ENCODE measurements at places on chromosomes 11 and 22. TPM values are rescaled to one million over a fixed set of nuclear protein-coding genes. Genes with fewer than 3 reads are reported as not detected.

The WT1 gene
- total RNA-seq = 10.1 TPM

The MS4A7 gene
- not detected for total RNA-seq

The KCNJ5 gene
- total RNA-seq = not detected

The PDE2A gene
- 4.4 TPM for total RNA-seq

The OR51E1 gene
- total RNA-seq = not detected

The SCGB2A2 gene
- total RNA-seq = not detected

The PPP6R2 gene
- 51.6 TPM for total RNA-seq

The XKR3 gene
- total RNA-seq = not detected

The CENPM gene
- total RNA-seq = 3.7 TPM

The HMOX1 gene
- 70.3 TPM for total RNA-seq

The DBX1 gene
- total RNA-seq = not detected

The SLC22A25 gene
- not detected for total RNA-seq

The OR56A1 gene
- not detected for total RNA-seq

The CBL gene
- 7.5 TPM for total RNA-seq

The CRYBB1 gene
- not detected for total RNA-seq

The KLHL35 gene
- total RNA-seq = 15.3 TPM

The GGTLC2 gene
- not detected for total RNA-seq

The EXPH5 gene
- total RNA-seq = not detected
